ENCODE measurements at places on chromosomes 5 and 9. TPM values are rescaled to one million over a fixed set of nuclear protein-coding genes. Genes with fewer than 3 reads are reported as not detected.

Gene SHLD3
- polyA plus RNA-seq, result 2.9 TPM

Gene FOXD1
- polyA plus RNA-seq, result 8.7 TPM

Gene TAF11L5
- not detected for polyA plus RNA-seq

Gene CACFD1
- polyA plus RNA-seq, result 4.7 TPM

Gene SEMA5A
- 49.0 TPM for polyA plus RNA-seq

Gene PCDHB13
- 0.62 TPM for polyA plus RNA-seq

Gene FOXD4L6
- not detected for polyA plus RNA-seq

Measured in fibroblast of lung (primary cell).